Stimulated activated memory B cell treated with anti-CD40 and anti-IgM and Interleukin-4, amounts not matched to agents 10 μg/mL and 1 μg/mL and 100 μg/mL, for 72 hours (primary cell): ENCODE measurements at places on chromosomes 5 and 9.

DNA sequence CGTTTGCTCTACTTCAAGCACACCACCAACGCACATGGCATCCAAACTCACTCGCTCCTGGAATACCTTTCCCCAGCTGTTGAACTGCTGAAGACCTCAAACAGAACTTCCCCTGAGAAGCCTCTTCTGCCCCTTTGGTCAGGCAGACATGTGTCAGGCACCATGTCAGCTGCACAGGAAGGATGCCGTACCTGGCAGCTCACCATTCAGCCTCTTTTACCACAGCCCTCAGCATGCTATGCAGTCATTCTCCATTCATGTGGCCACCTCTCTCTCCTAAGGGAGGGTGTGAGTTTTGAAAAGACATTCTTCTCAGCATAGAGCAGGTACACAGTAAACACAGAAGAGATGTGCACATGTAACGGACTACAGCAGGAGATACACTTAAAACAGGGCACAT, 14.2 kb downstream of the IL4 start:
- ATAC-seq = no peak

DNA sequence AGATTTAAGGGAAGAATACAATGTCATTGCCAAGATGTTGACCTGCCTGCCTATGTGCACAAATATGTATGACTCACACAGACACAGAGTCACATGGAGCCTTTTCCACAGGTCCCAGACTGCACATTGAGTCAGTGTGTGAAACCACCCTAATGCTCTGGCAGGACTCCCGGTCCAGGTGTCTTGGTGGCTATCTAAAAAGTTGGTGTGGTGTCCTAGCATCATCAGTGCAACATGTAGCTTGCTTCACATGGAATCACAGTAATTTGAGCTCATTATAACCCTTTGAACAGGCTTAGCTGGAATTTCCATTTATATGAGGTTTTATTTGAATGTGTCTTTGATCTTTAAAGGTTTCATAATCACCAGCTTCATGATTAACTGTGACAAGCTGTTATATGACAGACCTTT, 10.7 kb downstream of the IFNA5 start:
- ATAC-seq = peak; percentile 47

DNA sequence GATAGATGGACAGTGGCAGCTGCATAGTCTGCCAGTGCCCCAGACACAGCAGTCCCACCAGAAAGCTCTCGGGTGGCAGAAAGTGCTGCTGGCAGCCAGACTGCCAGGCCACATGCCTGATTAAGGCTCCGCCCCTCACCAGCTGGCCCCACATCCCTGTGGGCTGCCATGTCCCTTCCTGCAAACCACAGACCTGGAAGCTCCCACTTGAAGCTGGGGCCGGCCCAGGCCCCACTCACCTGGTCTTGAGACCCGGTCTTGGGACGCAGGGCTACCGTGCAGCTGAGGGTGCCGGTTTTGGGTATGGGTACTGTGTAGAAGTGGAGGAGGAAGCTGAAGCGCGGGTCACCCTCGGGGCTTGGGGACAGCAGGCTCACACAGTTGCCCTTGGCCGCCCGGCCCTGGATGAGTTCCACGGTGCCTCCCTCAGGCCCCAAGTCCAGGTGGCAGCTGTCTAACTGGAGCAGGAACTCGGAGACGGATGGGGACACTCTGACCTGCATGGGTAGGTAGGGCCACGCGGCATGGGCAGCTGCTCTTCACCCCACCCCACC, 15.3 kb downstream of the FPGS start:
- no peak for ATAC-seq

DNA sequence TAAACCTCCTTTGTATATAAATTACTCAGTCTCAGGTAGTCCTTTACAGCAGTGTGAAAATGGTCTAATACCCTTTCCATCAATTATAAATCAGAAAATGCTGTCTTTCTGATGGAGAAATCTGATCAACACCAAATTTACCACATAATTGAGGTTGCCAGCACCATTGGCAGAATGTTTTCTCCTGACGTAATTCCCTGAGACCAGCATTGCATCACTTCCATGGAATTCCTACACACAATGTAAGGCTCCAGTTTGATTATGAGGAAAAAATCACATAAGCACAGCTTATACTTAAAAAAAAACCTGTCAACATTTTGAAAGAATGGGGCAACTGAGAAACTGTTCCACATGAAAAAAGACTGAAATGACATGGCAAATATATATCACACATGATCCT, 618.7 kb upstream of the CDH6 start:
- no peak for ATAC-seq

GRCh38 chr9:94697972-94698581, 28.4 kb upstream of the AOPEP start:
- no peak for ATAC-seq

DNA sequence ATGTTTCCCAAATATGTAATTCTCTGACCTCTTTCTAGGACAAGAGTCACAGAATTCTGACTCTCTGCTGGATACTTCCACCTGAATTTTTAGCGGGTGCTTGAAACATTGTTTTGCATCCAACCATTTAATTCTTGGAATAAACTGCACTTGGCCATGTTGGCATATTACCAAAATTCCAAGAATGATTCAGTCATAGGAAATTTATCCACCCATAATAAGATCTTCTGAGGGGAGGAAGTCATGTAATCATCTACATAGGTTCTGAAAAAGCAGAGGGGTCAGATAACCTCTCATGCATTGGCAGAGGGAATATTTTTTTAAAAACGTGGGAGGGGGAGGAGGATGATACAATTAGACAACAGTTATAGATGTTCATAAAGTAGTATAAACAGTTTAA, 156.9 kb downstream of the PAM start:
- ATAC-seq = no peak

DNA sequence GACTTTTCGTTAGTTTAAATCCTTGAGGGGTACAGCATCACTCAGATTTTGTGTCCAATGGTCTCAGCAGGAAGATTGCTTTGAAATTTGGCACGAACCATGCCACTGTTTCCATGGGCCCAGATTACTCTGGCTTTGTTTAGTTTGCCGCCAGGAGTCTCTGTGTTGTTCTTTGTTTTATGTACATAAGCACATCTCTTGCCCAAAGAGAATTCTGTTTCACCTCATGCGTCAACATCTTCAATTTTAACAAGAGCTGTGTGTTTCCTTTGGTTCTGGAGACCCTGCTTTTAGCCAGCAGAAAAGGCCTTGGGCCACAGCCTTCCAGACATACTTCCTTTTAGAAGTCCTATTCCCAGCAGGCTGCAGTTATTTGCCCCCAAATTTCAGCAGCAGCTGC, 62.4 kb downstream of the TNPO1 start:
- no peak for ATAC-seq

GRCh38 chr5:118796081-118796480, 192.3 kb downstream of the DTWD2 start:
- ATAC-seq = no peak

DNA sequence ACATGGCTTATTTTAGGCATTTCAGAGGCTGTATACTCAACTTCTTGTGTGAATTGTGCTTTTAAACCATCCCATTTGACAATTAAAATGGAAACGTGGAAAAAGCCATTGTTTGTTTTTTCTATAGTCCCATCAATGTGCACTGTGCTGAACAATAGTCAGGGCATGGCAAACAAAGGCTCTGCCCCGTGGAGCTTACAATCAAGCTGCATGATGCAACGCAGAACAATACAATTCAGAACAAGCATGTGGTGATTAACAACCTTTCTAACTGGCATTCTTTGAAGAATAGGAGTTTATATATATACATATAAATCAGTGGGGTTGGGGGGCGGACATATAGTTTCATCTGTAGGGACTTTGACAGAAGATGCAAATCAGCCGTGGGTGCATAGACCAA, 2125.4 kb upstream of the WWC1 start:
- ATAC-seq = no peak

DNA sequence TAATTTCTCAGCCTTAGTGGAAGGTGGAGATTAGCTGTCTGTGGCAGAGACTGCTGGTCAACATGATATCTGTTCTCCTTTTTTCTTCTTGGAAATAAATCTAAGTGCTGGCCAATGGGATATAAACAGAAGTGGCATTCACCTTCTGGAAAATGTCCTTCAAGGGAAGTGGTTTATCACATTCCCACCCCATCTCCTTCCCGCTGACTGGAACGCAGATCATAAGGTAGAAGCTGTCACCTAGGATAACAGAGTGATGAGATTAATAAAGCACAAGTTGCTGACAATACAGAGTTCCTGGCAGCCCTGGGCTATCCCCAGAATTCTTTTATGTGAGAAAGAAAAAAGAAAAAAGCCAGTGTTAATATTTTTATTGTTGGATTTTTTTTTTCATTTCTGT, 109.7 kb upstream of the OSMR start:
- ATAC-seq = no peak

DNA sequence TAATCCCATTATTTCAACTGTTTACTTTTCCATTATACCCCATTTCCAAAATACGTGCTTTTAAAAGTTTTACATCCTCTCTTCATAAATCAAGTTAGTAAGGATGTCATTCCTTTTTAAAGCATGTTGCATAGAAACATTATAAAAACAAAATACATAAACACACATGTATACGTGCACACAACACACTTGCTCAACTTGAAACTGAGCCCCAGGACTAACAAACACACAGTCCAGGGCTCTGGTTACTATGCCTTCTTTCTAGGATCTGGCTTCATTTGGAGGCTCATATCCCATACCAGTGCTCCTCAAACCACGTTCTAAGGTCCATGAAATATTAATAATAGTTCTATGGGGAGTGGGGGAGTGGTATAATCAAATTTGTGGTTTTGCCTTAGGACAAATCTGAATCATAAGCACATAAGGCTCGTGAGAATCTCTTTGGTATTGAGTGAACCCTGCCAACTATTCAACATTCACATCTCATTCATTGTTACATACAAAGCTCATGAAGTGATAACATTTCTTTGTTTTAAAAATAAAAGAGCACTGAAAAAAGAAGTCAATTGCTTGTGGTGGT, 55.2 kb downstream of the NFIB start:
- ATAC-seq = no peak

DNA sequence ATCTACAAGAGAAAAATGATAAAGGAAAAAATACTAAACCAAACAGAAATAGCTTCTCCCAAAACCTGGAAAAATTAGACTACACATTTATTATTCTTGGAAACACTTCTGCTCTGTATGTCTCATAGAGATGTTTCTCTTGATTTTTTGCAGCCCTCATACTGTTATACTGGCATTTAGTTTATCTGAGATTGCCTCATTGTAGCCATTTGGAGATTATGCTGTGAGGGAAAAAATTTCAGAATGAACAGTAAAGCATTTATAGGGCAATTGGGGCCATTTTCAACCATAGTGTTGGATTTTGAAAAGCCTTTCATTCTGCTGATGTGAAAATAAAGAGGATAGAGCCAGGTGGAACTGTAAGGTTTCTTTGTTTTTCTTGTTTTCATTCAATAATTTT, 441.8 kb upstream of the RIOK2 start:
- no peak for ATAC-seq

DNA sequence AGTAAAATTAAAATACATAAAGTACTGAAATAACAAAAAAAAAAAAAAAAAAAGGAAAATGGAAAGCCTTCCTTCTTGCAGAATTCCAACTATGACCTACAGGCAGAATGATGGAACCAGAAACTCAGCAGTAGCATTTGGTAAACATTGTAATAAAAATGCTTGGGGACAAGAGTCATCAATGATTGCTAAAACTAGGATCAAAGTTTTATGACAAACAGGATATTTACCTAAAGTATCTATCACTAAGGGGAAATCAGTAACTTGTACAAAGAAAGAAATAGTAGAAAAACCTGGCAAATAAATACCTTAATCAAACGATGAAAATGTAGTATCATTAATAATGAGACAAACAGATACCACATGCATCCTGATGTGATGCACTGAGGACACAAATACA, 17.5 kb downstream of the ERMP1 start:
- no peak for ATAC-seq

GRCh38 chr5:126443374-126443851, 20.2 kb downstream of the GRAMD2B start:
- ATAC-seq = peak; percentile 81

DNA sequence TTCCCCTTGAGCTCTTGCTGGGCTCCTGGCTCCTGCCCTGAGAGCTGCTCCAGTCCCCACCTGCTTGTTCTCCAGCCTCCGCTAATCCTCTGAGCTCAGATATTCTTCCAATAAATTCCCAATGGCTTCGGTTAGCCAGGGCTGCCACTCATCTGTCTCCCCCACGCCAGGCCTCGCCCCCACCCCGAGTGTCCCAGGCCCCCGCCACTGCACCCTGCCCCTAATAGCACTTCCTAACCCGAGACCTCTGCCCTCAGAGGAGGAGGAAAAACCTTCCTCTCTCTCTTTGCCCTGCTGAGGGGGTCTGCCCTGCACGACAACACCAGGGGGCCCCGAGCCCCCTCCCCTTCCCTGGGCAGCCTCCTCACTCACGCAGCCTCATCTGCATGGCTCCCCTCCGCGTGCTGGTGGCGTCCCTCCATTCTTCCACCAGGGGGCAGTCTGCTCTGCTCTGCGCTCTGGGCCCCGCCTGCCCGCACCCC, 5.4 kb upstream of the LCN15 start:
- peak; percentile 65 for ATAC-seq

DNA sequence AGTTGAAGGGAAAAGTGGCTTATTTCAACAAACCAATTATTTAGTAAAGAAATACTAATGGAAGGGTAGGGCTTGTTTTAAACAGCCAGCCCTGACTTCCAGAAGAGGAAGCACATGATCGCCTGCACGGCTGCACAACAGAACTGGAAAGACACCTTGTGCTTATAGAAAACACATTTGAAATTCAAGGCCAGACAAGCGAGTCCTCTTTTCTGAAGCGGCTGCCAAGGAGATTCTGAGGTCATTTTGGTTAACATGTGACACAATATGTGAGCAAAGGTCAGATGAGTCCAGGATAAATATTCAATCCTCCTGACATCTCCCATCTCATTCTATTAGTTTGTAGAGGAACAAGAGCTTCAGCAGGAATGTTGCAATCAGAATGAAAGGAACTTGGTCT, 461.4 kb upstream of the ST8SIA4 start:
- ATAC-seq = no peak

GRCh38 chr5:158979749-158980521, 119.8 kb downstream of the EBF1 start:
- ATAC-seq = no peak

DNA sequence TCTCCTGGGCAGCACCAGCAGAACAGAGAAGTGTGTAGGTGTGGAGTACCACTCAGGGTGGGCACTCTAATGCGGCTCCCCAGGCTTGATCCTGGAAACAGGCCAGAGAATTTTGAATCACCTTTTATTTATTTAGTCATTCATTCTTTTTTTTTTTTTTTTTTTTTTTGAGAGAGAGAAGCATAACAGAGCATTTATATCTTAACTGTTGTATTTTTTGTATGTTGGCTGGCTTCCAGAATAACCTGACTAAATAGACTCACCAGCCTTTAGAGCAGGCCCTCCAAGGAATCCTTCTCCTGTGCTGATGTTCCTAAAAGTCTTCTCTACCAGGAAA, 153.4 kb downstream of the PIK3R1 start:
- ATAC-seq = no peak
